ENCODE measurements at places on chromosomes 6 and 20. TPM values are rescaled to one million over a fixed set of nuclear protein-coding genes. Genes with fewer than 3 reads are reported as not detected.
A peak's percentile ranks its signal among the peaks of the same experiment; 100 is the strongest.

DNA sequence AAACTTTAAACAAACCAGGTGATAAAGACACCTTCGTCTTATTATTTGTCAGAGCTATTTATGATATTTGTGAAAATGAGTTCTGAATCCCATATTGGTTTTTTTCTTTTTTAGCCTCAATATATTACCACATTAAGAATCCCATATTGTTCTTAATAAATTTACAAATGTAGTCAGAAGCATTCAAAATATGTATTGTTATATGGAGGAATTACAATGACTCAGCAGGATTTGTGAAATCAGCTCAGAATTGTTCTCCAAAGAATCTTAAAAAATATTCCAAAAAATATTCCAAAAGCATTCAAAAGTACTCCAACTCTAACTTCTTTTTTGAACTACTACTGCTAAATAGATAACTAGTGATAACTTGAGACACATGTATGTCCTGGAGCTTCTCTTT, 6.5 kb upstream of the ZNF343 start:
- no peak for DNase-seq

Gene DDX27
- polyA plus RNA-seq = 36.2 TPM

GRCh38 chr6:38990475-38990874, 58.1 kb upstream of the GLP1R start:
- DNase-seq = no peak

Gene FNDC1
- polyA plus RNA-seq = 187 TPM

DNA sequence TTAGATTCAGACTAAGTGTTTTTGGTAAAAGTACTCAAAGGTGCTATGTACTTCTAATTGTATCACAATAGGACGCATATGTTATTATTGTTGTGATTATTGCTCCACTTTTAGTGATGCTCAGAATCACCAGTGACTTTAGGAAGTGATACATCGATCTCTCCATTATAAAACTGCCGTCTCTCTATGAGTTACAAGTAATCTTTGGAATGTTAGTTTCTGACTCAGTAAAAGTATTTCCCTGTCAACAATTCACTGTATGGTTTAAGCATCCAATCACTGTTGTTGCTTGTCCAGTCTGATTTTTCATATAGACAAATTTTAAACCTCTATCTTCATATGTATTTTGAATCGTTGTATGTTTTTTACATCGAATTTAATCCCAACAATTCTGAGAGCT, 9.4 kb downstream of the DCBLD1 start:
- DNase-seq = no peak

Gene SSTR4
- polyA plus RNA-seq = not detected

Gene TFAP2A
- polyA plus RNA-seq = 11.4 TPM

- DNase-seq = no peak
These were observed 637.1 kb upstream of the CITED2 start for GRCh38 chr6:140011537-140011936.

Gene HLA-DOB
- not detected for polyA plus RNA-seq

GRCh38 chr20:34945315-34946077, 10.1 kb downstream of the GSS start:
- DNase-seq = no peak

GRCh38 chr6:125749865-125750691, 646 bp downstream of the HEY2 start:
- DNase-seq = peak; percentile 20

DNA sequence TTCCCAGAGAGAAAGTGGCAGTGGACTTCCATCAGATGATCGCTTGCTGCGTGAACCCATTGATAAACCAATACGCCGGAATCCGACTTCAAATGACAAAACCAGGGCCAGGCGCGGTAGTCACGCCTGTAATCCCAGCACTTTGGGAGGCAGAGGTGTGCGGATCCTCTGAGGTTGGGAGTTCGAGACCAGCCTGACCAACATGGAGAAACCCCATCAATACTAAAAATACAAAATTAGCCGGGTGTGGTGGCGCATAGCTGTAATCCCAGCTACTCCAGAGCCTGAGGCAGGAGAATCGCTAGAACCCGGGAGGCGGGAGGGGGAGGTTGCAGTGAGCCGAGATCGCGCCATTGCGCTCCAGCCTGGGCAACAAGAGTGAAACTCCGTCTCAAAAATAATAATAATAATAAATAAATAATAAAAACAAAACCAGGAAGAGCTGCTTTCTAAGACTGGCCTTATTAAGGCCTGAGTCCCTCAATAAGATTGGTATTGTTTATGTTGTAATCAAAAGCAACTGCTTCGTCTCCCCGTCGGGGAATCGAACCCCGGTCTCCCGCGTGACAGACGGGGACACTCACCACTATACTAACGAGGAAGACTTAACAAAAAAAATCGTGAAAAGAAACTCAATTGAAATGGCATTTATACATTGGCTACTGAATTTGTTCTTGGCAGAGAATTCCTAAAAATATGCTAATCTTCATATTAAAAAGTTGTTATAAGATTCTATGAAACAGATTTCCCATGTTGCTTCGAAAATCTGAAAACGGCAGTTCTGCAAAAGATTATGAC, 110.2 kb upstream of the ZNF184 start:
- peak; percentile 37 for DNase-seq

DNA sequence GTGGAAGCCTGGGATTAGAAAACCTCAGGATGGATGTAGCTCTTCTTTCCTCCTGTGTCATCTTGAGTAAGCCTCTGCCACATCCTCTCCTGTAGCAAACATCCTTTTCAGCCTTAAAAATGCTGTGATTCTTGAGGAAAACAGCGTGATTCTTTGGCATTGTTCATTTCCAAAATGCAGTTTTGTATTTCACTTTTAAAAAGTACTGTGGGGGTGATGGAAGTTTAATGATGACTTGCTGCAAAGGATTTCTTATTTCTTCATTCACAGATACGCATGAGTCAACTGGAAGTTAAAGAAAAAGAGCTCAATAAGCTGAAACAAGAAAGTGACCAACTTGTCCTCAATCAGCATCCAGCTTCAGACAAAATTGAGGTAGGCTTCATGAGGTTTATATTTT, 23.9 kb upstream of the SNRNP48 start:
- no peak for DNase-seq

DNA sequence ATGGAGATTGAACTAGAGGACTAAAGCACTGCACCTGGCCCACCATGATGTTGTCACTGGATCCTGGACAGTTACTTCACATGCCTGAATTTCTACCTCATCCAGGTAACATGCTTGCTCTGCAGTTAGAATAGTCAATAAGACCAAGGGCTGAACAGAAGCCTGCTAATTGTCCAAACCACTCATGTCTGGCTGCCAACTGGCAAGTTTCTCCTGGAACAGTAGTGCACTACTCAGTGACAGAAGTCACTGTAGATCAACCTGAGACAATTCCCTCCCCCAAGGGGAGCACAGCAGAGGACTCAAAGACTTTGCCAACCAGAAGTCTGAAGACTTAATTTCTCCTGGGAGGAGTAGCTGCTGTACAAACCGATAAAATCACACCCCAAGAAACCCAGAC, 454.6 kb upstream of the MARCKS start:
- DNase-seq = no peak

- no peak for DNase-seq
These were observed 222.5 kb upstream of the LRFN2 start for GRCh38 chr6:40809627-40810026.

DNA sequence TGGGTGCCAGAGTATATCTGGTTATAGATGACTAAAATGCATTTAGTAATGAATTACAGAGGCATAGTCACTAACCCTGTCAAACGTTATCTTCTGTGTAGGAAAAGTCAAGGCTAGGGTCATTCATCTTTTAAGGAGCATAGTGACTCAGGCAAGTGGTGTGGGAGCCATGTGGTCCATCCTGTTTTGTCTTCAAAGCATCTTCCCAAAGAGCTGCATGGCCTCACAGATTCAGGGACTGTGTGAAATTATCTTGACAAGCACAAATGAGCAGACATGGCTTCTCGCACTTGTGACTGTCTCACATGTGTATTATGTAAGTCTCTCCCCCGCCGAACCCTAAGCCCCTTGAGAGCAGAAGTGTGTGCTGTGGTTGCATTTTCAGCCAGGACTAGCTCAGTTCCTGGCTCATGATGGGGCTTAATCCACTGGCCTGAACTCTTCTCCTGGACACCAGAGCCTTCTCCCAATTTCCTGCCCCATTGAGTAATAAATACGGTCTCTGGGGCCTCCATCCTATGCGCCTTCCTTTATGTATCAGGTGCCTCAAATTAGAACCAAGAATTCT, 769.1 kb downstream of the QKI start:
- DNase-seq = no peak

DNA sequence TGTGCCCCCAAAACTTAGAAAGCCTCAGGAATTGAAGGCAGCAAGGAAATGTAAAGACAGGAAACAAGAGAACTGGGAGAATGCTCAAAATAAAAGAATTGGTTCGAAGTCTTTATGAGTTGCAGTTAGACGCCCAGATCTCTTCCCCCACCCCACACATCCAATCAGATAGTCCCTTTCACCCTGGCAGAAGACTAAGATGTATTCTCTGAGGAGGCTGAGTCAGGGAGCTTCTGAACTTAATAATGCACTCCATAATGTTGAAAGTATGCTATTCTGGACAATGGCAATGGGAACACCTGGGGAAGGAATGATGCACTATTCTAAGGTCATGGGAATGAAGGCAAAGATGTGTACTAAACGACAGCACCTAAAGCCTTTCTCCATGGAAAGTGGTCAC, 173.6 kb downstream of the MTFR2 start:
- peak; percentile 84 for DNase-seq

- DNase-seq = no peak
These were observed 115.5 kb downstream of the ERMARD start for GRCh38 chr6:169866668-169867521.
